Stimulated activated CD8-positive, alpha-beta memory T cell treated with anti-CD3 and anti-CD28 coated beads, Interleukin-15, amount 100 ng/mL, for 4 hours (primary cell): ENCODE measurements at places on chromosomes 1 and 21.

DNA sequence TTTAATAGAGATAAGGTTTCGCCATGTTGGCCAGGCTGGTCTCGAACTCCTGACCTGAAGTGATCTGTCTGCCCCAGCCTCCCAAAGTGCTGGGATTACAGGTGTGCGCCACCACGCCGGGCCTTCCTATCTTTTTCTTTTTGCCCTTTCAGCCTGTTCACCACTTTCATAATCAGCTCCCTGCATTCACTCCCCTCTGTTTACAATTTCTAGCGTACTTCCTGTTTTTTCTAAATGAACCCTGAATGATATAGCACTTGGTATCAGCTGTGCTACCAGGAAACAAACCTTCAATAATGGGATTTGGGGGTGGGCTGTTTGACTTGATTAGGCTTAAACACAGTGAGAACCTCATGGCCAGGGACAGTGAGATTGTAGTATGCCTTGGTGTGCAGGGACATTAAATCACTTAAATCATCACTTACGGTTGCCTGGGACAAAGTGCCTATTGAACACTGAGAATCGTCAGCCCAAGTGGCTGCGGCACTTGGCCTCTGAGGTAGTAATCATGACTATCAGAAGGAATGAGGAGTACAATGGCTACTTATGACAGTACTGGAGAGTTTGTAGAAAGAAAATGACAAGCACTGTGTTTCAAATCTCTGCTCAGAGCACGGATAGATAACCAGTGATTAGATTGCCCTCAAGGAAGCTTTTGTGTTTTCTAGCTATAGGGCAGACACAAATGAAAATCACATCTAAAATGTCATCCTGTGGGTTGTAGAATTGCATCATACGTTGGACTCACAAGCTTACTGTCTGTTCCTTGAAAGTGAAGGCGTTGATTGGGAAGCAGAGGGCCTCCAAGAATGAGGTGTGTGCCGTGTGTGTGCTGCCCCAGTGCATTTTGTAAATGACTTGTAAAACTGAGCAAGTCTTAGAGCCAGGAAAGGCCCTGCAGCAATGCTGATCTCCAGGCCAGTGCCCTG, 661.8 kb downstream of the MATN1 start:
- no peak for DNase-seq

DNA sequence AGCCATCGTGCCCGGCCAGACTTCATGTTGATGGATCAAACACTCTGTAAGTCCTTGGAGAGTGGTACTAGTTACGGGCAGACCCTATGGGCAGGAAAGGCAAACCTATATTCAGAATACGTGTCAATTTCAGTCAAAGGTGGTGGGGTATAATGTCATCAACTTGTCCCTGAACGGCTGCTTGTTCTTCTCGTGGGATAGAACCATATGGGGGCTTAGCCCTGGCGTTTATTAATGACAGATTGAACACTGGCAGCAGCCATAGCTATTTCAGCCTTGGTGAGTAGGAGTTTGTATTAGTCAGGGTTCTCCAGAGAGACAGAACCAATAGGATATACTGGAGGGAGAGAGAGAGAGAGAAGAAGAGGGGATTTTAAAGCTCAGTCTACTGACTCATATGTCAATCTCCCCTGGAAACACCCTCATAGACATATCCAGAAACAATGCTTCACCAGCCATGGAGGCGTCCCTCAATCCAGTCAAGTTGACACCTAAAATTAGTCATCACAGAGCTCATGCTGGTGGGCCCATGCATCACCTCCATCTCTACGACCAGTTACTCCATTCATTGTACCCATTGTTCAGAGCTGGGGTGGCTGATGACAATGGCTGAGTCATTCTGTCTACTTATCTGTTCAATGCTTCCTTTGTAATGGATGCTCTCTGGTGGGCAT, 16.1 kb upstream of the AQP10 start:
- no peak for DNase-seq

- no peak for DNase-seq
Measured at GRCh38 chr1:159872891-159873290, 10.4 kb upstream of the VSIG8 start.

GRCh38 chr21:28111151-28111619, 881.5 kb downstream of the LTN1 start:
- DNase-seq, result no peak

DNA sequence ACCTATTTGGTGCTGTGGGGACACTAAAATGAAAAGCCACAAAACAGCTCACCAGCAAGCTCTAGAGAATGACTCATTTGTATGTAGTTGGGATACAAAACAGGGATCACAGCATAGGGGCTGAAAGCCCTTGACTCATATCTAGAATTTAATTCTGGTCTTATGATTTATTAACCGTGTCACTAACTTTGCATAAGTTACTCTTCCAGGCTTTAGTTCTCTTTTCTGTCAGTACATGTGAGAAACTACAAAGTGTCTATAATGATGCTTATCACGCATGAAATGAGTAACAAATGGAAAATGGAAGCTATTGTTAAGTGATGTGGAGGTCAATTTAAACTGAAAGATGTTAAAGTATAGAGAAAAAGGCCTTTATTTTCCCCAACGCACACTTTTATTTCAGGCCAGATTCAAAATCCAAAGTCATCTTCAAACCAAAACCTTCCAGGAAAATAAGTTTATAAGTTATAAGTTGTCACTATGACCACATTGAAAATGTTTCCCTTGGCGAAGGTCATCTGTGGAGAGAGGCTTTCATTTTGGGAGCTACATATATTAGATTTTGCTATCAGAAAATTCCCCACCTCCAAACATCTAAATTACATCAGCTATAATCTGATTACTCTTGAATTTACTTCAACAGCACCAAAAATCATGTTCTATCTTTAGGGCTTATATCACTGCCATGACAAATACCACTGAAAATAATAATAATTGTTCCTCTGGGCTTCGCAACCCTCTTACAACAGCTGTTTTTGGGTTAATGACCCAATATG, 430.5 kb downstream of the MRPL39 start:
- DNase-seq, result no peak

GRCh38 chr1:71586030-71586429, 505.2 kb upstream of the ZRANB2 start:
- no peak for DNase-seq

DNA sequence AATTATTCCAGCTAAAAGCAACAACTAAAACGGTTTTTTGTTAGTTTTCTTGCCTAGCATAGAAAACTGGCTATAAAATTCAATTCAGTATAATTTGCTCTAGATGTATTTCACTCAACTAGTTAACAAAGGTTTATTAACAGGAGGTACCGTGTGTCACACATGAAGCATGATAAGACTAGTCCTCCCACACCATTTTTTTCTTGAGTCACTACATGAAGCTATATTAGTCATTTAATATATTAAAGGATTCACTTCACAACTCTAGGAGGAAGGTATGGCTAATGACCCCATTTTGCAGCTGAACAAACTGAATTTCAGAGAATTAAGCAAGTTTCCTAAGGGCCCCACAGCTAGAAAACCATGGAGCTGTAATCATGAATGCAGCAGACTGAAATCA, 307.8 kb upstream of the USP25 start:
- DNase-seq, result no peak

DNA sequence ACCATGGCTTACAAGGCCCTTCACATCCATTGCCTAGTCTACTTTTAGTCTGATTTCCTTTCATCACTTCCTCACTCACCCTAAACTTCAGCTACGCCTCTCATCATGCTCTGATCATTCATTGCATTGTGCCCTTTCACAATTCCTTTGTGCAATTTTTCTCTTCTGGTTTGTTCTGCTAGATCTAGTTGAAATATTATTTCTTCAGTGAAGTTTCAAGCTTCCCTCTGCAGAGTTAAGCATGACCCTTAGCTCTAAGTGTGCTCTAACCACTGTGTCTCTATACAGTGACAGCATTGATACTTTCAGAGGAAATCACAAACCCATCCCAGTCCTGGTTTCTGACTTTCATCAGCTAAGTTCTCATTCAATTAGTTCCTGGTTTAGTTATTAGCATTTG, 166.1 kb downstream of the PLA2G4A start:
- DNase-seq, result no peak

DNA sequence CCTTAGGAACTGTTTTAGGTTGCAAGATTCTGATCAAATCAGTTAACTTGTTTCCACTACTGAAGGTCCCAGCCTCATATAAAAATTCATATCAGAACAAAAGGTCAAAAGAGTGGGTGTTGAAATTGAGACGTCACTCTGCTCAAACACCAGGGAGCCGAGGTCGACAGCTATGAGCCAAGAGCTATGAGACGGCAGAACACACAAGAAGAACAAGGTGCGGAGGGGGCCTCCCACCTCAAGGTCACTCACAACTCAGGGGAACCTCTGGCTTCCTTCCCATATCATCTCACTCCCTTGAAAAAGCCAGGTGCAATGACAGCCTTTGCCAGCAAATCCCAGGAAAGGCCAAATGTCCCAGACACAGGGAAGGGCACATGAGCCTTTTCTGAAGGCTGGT, 749 bp downstream of the SEC16B start:
- no peak for DNase-seq

GRCh38 chr1:240538776-240539430, 73.1 kb downstream of the GREM2 start:
- no peak for DNase-seq

GRCh38 chr1:218642033-218642948, 297.2 kb downstream of the TGFB2 start:
- no peak for DNase-seq

DNA sequence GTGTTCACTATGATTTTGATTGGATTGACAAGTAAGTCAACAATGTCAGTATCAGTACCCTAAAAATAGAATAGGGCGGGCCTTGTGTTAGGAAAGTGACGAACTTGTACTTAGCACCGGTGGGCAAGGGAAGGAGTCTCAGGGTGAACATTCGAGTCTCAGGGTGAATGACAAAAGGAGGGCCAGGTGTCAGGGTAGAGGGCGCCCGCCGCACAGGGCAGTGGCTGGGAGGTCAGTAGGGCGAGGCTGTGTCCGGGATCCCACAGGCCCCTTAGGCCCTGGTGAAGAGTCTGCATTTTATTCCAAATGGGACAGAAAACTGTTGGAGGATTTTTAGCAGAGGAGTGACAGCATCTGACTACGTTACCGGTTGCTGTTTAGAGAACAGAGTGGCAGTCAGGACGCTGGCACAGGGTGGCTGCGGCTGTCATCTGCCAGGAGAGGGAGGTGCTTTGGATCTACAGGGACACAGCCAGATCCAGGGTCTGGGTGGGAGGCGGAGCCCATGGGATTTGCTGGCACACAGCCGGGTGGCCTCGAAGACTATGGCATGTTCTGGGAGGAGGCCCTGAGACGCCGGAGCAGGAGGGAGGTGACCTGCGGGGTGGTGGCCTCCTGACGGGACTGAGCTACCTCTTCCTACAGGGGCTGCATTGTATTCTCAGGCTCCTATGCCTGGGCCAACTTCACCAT, 11.0 kb downstream of the AGTRAP start:
- DNase-seq, result no peak

GRCh38 chr1:174965362-174966007, 34.3 kb upstream of the CACYBP start:
- no peak for DNase-seq

DNA sequence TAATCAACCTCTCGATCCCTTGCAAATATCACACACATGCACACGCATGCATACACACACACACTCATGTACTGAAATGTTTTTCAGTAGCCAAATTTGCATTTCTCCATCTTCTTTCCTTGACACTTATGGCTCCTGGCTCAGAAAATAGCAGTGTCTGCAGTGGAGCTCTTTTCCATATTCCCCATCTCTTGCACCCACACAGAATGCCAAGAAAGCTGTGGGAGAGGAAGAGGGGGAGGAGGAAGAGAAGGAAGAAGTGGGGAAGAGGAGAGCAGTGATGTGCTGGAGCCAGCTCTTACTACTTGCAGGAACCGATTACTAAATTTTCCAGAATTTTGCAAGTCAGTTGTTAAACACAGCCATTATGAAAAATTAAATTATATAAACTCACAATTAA, 9.9 kb downstream of the OPTC start:
- no peak for DNase-seq

DNA sequence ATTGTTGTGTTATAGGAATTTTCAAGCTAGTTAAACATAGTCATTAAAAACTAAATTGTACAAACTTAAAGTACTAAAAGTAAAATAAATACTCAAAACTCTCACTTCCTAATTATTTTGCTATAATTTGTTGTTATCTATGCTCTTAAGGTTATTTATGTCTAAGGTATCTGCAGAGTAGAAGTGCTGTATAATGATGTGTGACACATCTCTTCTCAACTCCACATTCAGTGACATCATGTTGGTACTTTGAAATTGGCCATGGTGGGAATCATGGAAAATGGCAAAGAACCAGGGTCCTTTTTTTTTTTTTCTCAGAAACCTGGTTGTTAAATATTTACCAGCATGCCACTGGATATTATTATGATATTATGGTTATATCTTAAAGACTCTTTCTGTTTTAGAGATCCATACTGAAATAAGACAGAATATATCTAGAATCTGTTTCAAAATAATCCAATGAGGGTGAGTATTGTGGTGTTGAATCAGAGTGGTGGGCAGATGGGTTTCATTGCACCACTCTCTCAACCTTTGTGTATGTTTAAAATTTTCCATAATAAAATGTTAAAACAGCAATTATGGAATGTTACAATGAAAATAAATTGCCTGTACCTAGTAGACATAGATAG, 22.4 kb downstream of the LRRC8B start:
- DNase-seq, result no peak

DNA sequence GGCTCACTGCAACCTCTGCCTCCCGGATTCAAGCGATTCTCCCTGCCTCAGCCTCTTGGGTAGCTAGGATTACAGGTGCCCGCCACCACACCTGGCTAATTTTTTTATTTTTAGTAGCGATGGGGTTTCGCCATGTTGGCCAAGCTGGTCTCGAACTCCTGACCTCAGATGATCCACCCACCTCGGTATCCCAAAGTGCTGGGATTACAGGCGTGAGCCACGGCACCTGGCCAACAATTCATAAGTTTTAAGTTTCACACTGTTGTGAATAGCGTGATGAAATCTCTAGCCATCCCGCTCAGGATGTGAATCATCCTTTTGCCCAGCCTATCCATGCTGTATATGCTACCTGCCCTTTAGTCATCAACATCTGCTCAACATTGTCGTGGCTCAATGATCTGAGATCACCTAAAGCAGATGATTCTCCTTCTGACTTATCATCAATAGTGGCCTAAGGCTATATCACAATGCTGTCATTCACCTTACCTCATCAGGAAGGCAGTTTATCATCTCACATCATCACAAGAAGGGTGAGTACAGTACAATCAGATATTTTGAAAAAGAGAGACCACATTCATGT, 2.6 kb downstream of the PFDN2 start:
- no peak for DNase-seq

DNA sequence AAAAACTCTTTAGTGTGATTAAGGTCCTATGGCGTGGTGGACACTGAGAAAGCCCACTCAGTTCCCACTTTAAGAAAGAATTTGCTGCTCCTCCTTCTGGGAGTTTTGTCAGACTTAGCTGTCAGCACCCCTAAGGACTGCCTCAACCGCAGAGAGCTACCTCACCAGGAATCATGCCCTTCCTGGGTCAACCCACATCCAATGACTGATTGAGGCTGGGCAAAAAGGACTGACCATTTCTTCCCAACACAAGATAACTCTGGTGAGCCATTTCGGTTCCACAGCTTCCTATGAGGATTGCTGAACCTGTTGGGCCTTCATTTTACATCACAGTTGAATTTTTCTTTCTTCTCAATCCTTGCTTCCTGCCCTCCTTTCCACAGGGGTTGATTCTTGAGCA, 197.9 kb downstream of the NCAM2 start:
- no peak for DNase-seq
